ENCODE measurements at places on chromosomes 5 and 9.

- DNase-seq = no peak
Measured at GRCh38 chr5:179588166-179588565, 35.3 kb downstream of the HNRNPH1 start.

GRCh38 chr9:97755618-97756267, 58.6 kb upstream of the XPA start:
- DNase-seq = no peak

- no peak for DNase-seq
Measured at GRCh38 chr5:176632745-176633144, 2.3 kb downstream of the EIF4E1B start.

GRCh38 chr5:92460505-92460904, 1077.4 kb upstream of the ARRDC3 start:
- DNase-seq = no peak

DNA sequence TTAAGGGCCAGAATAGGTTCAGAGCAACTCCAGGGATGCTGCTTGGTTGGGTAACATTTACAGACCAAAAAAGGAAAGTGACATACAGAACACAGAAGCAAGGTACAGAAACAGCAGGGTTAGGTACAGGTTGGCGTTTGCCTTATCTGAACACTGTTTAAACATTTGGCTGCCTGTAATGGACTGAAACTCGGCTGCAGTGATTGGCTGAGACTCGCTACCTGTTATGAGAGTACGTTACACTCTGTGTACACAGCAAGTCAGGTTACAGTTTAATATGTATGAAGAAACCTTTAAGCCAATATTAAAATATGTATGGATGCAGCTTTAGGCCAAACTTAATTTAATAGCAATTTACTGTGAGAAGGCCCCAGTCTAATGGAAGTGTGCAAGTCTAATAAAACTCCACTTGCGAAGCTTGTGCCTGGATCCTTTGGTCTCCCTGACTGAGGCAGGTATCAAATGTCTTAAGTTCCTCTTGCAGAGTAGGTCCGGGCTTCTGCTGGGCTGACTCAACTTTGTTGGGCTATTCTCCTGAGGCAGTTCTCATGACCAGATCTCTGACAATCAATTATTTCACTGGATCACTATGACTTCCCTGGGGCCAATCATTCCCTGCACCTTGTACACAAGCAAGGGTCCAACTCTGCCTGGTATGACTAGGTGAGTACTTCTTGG, 204.9 kb downstream of the ZNF462 start:
- no peak for DNase-seq

DNA sequence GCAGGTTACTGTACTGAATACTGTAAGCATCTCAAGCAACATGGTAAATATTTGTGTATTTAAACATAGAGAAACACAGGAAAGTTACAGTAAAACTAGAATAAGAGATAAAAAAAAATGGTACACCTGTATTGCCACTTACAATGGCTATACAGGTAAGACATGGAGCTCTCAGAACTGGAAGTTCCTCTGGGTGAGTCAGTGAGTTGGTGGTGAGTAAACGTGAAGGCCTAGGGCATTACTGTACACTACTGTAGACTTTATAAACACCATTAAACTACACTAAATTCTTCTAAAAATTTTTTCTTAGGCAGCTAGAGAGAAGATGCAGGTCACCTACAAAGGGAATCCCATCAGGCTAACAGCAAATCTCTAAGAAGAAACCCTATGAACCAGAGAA, 872.9 kb downstream of the TAF11L14 start:
- no peak for DNase-seq

DNA sequence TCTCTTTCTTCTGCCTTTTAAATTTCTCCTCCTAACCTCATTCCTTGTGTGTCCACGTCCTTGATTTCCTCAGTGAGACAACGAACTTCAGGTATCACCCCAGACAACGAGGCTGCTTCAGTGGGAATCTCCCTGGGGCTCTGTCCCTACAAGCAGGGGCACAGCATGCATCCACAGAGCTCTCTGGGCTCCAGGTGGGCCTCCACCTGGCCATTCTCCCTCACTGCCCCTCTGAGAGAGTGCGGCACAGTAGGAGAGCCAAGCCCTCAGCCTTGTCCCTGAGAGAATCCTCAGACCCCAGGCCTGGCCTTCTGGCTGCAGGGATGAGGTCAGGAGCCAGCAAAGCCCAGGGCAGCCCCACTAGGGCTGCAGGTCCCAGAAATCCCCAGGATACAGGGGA, 105.3 kb downstream of the LHFPL2 start:
- DNase-seq = no peak

DNA sequence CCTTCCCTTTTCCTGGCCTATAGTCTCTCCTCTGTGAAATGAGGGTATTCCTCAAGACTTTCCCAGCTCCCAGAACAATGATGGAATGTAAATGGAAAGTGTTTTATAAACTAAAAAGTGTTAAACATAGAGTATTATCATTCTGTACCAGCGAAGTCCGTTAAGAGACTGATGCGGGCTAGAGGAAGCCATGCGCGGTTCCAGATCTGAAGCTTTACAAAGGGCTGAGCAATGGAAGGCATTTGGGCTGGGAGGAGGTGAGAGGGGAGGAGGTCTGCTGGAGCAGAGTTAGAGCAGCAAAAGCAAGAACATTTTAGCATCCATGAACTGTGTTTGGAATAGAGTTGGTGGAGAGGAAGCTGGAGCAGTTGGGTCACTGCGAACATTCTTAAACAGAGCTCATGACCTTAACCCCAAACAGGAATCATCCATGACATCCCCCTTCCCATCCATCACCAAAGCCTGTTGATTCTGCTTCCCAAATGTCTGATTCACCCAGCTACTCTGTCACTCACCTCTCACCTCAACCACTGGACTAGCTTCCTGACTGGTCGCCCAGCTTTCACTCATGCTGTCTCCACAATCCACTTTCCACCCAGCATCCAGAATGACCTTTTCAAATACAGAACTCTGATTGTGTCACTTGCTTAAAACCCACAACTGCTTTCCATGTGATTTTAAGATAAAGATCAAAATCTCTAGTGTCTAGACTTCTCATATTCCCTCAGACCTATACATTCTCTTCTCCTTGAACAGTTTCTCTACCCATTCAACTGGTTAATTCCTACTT, 37.1 kb downstream of the CDK5RAP2 start:
- no peak for DNase-seq

DNA sequence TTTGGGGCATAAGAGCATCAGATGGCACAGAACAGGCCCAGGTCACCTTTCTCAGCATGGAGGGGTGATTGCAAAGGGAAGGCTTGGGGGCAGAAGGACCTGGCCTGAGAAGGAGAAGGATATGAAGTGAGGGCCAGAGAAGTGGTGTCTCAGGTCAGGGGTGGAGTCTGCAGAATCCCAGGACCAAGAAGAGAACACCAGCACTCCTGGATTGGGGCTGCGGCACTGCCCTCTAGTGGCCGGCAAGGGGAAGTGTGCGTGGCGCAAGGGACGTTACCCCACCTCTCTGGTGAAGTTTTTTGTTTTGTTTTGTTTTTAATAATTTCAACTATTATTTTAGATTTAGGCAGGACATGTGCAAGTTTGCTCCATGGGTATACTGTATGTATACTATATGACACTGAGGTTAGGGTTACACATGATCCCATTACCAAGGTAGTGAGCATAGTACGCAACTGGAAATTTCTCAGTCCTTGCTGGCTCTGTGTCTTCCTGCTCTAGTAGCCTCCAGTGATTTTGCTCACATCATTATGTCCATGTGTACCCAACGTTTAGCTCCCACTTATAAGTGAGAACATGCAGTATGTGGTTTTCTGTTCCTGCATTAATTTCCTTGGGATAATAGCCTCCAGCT, 1548.6 kb downstream of the EFNA5 start:
- DNase-seq = no peak

GRCh38 chr5:74579215-74579614, 61.3 kb downstream of the ENC1 start:
- DNase-seq = no peak

DNA sequence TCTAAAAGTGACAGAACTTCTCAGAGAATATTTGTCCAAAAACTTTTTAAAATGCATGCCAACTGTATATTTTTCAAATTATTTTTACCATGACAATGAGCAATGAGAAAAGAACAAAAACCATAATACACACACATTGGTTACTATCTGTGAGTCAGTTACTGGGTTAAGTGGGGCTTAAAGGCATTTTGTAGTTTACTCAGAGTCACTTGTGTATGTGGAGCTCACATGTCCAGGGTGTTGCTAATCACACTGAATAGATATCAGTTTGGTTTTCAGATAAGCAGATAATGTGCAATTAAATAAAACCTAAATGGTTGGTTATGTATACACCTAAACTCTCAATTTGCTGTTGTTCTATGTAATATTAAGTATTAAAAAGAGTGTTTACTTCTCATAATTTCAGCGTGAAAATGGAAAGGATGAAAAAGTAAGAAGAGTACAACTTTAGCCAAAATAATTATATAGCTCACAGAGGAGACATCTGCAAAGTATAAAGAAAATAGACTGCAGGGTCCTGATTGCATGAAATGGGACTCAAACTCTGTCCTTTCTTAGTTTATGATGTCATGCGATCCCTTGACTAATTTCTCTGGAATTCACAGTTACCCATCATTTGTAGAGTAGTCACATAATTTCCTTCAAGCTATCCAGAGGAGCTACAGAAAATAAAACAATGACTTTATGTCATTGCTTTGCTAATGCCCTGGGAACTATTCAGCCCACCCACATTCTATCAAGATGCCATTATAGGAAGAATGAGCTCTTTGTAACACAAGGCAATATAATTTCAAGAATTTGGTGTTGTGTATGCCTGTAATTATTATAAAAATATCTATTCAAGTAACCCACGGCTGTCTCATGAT, 388.0 kb upstream of the ZNF608 start:
- DNase-seq = no peak

DNA sequence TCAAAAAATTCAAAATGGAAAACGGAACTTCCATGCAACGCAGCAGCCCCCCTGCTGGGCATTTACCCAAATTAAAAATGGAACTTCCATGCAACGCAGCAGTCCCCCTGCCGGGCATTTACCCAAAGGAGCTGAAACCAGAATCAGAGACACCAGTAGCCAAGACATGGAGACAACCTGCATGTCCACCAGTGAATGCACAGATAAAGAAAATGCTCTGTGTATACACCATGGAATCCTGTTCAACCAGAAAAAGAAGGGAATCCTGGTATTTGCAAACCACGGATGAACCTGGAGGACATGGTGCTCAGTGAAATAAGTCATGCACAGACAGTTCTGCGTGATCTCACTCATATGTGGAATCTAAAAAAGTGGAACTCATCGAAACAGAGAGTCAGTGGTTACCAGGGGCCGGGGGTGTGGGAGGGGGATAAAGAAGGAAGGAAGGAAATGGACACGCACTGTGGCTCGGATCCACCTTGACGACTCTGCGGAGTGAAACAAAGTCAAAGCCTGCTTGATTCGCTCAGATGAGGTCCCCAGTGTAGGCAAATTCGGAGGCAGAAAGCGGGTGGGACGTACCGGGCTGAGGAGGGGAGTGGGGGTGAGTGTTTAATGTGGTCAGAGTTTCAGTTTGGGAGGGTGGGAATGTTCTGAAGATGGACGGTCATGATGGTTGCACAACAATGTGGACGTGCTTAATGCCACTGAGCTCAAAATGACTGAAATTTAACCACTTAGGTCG, 40.2 kb upstream of the EXOC3 start:
- no peak for DNase-seq

DNA sequence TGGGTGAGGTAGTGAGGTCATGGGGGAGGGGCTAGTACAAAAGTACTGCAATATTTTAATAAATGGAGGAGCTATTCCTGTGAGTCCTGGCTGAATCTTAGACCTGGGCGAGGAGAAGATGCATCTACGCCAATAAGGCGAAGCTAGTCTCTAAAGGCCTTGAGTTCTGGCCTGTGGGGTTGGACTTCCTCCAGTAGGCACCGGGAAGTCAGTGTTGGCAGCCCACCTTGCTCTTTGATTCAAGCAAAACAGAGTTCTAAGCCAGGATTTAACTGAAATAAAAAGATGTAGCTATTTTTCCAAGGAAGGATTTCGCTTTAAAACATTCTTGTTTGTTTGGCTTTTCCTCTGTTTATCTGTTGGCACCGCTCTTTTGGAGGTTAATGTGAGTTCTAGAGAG, 244.6 kb downstream of the KIF4B start:
- no peak for DNase-seq

DNA sequence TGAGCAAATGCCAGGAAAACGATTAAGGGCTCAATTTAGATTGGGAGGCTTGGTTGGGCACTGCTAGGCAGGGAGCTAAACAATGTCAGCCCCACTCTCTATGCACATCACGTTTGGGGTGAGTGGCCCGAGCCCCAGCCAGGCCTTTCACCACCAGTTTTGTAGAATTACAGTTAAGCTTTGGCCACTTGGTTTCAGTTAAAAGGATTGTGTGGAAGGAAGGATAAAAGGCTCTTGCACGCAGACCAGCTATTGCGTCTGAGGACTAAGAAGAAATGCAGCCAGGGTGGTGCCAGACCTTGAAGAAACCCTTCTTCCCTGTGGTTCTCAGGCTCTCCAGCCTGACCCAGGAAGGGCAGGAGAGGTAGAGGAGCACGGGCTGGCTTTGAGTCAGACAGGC, 125.3 kb upstream of the SLC44A1 start:
- no peak for DNase-seq

GRCh38 chr5:92969781-92970237, 611.2 kb downstream of the NR2F1-AS1 start:
- DNase-seq = no peak

GRCh38 chr9:133771486-133772482, 33.6 kb upstream of the SARDH start:
- no peak for DNase-seq

- DNase-seq = peak; percentile 9
Measured at GRCh38 chr5:98318386-98318785, 455.1 kb upstream of the RGMB start.

GRCh38 chr5:150780187-150780692, 1.7 kb downstream of the SMIM3 start:
- DNase-seq = no peak

DNA sequence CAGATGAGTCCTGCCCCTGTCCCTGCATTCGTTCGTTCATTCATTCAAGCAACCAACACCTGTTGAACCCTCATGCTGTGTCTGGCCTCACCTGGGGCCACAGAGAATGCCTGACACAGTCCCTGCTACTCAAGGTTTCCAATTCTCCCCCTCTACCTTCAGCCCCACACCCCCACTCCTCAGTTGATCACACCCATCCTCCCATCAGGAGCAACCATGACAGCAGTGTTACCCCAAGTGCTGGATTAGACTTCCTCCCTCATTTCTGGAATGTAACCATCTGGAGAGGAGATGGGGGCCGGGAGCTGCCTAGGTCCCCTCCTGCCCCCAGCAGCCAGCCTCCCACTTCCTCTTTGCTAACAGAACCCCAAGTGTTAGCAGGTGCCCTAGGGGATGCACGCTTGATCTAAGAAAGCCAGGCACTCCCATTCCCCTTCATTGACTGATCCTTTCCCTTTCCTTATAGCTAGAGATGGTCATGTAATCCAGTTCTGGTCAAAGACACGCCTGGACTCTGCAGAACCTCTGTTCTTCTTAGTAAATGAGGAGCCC, 57.2 kb downstream of the SMIM23 start:
- DNase-seq = no peak

- DNase-seq = no peak
Measured at GRCh38 chr5:35919191-35919590, 19.2 kb downstream of the CAPSL start.

- DNase-seq = no peak
Measured at GRCh38 chr9:114612272-114612923, 1.3 kb downstream of the TMEM268 start.

GRCh38 chr5:66864240-66864884, 268.2 kb downstream of the MAST4 start:
- no peak for DNase-seq

GRCh38 chr9:14542071-14542470, 151.2 kb downstream of the ZDHHC21 start:
- peak; percentile 67 for DNase-seq
